ENCODE measurements at places on chromosomes 3 and 15.
A peak's percentile ranks its signal among the peaks of the same experiment; 100 is the strongest.

GRCh38 chr3:144252896-144253295 lies 281.3 kb downstream of the DIPK2A start:
- DNase-seq: no peak

DNA sequence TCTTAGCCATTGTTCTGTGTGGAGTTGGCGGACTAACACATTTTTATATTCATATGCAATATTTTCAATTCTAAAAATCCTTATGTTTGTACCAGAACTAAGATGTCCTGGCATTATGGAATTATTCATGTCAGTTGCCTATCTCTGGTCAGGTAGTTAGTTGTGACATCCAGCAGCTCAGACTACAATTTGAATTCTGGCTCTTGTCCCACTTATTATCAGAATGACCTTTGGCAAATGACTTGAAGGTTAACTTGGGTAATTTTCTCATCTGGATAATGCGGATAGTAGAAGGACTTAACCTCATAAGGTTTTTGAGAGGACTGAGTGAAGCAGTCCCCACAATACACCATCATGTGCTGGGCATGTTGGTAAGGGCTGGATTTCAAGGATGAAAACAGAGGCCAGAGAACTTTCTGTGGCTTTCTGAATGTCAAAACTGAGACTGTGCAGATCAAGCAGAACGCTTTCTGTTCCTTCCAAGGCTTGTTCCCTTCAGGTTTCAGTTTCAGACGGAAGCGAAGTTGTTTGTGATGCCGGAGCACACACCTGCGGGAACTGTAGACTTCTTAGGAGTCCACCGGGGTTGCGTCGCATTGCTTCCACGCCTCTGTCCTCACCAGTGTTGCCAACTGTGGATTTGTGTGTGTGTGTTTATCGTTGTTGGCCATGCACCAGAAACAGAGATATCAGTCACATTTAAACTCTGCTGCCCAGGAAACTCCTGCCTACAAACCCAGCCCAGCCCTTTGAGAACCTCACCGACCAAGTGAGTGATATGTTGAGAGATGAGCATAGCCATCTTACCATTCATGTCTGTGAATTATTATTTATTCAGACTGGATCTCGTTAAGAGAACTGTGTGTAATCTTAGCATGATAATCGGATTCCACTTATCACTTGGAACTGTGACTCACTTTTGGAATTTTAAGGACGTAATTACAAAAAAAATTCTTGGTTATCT lies 76.0 kb downstream of the PTPRG start:
- DNase-seq: no peak

- DNase-seq: no peak
Measured at GRCh38 chr3:30081904-30082303, 524.5 kb upstream of the TGFBR2 start.

DNA sequence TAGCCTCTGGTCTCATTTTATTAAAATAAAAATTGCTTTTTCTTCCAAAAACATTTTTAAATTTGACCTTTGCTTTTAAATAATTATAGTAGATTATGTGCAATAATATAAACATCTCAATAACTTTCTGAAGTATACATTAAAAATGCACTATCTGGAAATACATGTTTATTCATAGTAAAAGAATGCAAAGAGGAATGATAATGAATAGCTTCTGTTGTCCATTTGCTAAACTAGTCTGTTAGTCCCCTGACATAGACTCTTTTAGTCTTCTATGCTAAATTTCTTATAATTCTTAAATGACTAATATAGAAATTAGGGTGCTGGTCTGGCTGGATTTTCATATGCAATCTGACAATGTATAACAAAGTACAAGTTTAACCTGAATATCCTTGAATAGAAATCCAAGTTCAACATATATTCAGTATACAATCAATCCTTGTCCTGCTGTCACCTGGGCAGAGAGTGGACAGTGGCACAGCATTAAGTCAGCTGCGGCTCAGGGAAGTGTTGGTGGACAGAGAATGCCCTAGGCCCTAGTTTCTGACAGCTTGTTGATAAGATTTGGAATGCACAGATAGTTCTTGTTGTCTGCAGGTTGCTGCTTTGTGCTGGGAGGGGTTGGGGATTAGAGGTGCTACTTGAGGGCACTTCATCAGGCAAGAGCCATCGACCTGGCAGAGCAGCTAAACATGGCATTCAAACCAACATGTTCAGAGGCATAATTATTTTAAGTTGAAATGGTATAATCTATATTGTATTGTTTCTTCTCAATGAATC lies 161.7 kb downstream of the MBNL1 start:
- DNase-seq: no peak

DNA sequence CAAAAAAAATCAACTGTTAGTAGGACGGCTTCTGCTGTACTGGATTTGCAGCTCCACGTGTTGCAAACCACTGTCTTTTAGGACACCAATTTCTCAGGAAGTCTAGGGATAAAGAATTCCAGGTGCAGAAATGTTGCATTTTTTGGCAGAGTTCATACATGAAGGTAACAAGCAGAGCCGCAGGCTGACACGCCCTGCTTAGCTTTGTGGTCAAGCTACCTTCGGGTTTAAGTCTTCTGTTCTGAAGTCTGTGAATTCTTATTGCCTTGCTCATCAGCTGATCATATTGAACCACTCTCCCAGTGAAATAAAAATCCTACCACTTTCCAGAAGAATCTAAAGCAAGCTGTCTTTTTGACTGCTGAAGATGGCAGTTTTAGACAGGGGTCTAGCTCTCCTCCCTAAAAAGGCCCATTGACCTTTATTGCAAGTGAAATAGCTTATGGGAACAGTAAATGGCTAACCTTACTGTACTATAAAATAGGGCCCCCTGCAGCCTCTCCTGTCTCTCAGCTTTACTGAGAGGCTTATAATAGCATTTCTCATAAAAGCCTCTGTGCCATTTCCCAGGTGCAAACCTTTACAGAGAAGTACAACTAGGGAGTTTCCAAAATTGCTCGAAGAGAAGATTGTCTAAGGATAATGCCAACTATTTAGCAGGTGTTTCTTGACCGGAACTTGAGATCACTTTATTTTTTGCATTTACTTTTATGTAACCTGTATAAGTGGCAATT lies 262.2 kb upstream of the IL12A start:
- DNase-seq: no peak

DNA sequence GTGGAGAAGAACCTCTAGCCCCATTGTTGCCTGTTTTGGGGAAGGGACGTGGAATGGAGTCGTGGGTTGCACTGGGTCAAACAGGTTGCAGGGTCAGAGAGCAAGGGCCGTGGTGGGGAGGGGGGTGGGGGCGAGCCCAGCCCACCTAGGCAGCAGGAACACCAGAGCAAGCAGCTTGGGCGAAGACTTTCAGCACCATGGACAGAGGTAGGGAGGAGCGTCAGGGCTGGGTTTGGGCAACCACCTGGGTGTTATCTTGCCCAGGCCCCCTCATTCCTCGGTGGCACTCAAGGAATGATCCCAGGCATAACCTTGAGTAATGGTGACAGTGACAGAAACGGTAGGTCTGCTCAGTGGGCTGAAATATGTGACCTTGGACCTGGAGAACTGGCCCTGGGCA lies 45.9 kb upstream of the TMEM115 start:
- no peak for DNase-seq

- DNase-seq: no peak
Measured at GRCh38 chr3:99965681-99966408, 148.2 kb downstream of the CMSS1 start.

GRCh38 chr15:82763361-82764116 lies 42.3 kb downstream of the FSD2 start:
- DNase-seq: no peak

GRCh38 chr3:172646439-172647015 lies 64.3 kb downstream of the NCEH1 start:
- DNase-seq: peak; percentile 80

- no peak for DNase-seq
Measured at GRCh38 chr3:145244327-145244726, 916.7 kb downstream of the PLOD2 start.

- DNase-seq: peak; percentile 1
Measured at GRCh38 chr15:58477170-58477569, 45.4 kb downstream of the LIPC start.

DNA sequence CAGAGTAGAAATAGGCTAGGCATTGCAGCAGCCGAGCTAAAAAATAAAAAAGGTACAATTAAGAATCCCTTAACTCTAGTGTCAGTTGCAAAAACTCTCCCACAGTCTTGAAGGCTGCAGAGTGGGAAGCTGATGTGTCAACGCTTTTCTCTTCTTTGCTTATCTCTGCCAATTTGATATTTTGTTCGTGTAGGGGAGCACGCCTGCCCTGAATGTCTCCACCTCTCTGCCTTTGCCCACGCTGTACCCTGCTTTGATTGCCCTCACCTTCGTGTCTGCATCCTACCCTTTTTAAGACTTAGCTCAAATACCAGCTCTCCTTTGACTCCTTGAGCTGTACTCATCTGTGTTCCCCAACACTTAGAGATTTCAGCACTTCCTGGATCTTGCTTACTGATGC lies 155.4 kb upstream of the CADPS start:
- DNase-seq: no peak

DNA sequence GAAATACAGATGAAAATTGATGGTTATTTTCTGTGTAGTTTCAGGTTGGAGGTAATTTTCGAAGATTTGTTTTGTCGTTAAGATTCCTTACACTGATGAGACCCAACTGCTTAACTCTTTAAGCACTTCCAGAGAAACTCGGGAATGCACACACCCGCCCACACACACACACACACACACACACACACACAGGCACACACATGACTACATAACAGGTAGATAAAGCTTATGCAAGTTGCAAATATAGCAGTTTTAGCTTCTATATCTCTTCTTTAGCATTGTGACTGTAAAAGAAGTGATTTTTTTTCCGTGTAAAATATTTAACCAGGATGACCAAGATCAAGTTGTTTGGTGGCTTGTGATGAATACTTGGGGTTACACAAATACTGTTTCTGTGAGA lies 294.9 kb upstream of the NR2F2 start:
- no peak for DNase-seq

DNA sequence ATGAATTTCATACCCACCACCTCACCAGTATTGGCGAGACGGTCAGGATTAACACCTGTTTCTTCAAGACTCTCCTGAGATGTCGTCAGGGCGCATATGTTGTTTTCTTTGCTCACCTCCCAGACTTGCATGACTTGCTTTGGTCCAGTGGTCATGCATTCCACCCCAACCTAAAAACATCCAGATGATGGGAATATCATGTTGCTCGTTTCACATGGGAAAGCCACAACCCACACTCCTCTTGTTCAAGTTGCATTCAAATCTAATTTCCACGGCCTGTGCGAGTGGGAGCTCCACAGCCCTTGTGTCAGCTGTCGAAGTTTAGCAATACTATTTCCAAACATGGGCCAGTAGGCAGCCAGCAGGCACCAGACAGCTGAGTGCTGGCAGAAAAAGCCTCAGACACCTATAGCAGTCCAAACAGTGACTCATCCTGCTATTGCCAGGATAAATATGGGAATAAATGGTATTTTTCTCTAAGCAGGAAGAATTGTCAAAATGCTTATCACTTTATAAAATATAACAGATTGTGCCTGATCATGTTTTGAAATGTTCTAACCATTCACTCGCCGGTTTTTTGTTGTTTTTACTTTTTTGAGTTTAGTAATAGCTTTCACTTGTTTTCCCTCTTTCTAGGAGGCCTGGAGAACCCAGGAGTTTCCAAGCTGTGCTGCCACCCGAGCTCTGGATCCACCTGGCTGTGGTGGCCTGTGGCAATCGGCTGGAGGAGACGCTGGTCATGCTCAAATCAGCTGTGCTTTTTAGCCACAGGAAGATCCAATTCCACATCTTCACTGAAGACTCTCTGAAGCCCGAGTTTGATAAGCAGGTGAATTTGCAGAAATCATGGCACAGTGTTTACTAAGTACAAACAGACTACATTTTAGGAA lies 20.1 kb downstream of the GXYLT2 start:
- DNase-seq: no peak

DNA sequence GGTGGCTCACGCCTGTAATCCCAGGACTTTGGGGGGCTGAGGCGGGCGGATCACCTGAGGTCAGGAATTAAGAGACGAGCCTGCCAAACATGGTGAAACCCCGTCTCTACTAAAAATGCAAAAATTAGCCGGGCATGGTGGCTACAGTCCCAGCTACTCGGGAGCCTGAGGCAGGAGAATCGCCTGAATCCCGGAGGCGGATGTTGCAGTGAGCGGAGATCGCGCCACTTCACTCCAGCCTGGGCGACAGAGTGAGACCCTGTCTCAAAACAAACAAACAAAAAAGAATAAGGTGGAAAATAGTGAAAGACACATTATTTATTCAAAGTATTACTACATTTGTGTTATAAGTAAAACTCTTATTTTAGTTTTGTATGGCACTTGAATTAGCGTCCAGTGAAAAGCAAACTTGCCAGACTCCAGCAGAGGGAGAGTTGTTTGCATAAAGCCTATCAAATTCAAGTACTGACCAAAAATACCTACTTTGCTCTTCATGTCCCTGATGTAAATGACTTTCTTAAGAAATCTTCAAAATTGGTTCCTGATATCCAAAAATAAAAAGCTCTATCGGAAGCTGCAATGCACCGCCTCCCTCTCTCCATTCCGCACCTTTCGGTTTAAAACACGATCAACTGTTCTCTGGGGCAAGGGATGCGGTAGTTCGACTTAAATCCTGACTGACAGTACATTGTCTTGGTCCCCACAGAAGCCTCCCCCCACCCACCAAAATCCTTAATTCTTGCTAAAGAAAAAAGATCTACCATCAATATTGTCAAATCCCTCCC lies 1.2 kb downstream of the TRPM7 start:
- no peak for DNase-seq

GRCh38 chr15:27358751-27359434 lies 387.9 kb downstream of the GABRG3 start:
- no peak for DNase-seq

GRCh38 chr3:110929816-110930215 lies 141.8 kb upstream of the NECTIN3 start:
- DNase-seq: no peak

- no peak for DNase-seq
Measured at GRCh38 chr3:108133858-108134554, 43.2 kb upstream of the CD47 start.

DNA sequence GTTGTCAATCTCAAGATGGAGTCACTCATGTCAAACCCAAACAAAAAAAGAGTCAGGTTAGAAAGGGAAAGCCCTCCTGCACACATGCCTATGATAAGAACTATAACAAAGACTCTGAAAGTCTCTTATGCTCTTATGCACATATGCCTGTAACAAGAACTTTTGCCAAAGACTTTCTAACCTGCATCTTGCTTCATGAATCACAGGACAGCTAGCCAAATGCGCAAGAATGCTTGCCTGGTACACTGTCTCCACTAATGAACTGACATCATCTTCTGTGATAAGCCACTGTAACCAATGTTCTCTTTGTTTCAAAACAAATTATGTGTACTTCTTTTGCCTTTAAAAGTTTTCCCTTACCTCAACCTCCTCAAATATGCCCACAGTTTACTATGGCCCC lies 18.2 kb upstream of the EHHADH start:
- no peak for DNase-seq

- DNase-seq: no peak
Measured at GRCh38 chr15:75916978-75917377, 13.3 kb downstream of the FBXO22 start.

- no peak for DNase-seq
Measured at GRCh38 chr3:131396170-131396569, 14.6 kb downstream of the NUDT16 start.

GRCh38 chr15:62844564-62845240 lies 197.8 kb upstream of the TPM1 start:
- no peak for DNase-seq
